ENCODE measurements at places on chromosomes 7 and 10.
A peak's percentile ranks its signal among the peaks of the same experiment; 100 is the strongest.

DNA sequence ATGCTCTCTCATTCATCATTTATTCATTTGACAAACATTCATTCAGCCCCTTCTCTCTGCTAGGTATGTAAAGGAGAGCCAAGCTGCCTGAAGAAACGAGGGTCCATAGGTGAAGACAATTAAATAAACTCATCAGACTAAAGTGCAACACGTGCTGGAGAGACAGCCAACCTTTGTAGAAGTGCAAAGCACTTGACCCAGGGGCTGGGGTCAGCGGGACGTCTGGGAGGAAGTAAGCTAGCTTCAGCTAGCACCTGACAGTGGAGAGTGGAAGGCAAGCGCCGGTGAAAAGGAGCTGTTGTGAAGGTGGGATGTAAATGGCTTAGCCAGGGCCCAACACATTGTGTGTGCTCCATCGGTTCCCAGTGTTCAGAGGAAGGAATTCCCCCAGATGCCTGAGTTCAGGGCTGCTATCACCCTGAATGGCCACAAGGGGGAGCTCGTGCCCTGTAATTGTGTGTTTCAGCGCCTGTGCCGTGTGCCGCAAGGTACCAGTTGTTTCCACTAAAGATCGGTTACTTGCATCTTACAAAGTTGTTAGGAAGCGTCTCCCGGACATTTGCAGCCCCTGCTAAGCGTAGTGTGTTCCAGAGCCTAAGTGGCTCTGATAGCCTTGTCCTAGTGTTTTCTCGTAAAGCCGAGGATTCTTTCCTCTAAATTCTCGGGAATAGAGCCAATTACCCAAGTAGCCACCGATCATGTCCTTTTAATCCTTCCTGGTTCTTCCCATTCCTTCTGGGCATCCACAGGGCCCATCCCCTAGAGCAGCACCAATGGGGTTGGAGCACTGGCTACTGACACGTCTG, 30.6 kb downstream of the TLX1 start:
- DNase-seq, result peak; percentile 47

- no peak for DNase-seq
Observed at GRCh38 chr7:10802526-10802925, 171.1 kb upstream of the PHF14 start.

DNA sequence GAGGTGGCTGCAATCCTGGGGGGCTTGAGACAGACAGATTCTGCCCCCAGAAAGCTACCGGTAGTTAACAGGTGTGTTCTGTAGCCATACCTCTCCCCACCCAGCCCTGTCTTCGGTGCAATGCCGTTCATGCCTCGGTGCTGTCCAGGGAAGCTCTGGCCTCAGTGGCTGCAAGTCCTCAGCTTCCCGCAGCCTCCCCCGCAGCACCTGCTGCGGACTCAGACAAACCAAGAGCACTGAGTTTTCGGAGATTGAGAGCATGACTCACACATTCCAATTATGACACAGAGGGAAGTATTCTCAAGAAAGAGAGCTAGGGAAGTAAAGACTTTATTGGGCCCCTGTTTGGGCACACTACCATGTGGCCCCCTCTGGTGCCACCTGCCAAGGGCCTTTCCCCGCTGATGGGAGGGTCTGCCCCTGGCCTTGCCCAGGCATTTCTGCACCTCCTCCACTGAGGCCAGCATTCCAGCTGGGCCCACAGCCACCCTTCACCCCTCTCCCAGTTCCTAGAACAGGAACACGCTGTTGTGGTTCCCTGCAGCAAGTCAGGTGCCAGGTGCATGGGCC, 30.2 kb upstream of the EZH2 start:
- DNase-seq, result no peak

- no peak for DNase-seq
Observed at GRCh38 chr7:78437118-78437517, 638.5 kb downstream of the PHTF2 start.

DNA sequence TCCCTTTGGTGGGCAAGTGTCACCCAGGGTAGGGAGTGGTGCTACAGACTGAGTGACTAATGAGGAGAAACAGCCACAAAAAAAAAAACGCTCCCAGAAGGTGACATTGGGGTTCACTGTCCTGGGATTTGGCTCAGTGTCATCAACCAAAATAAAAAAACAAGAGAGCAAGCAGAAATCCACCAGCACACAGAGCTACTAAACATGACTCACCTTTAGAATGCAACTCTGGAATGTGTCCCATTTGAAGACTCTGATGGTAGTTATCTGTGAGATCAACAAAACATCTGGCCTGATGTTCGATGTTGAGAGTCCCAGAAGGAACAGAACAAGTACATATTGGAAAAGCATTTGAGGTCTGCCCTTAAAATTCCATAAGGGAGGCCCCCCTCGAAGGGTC, 200.3 kb upstream of the LYZL2 start:
- no peak for DNase-seq

- DNase-seq, result no peak
Observed at GRCh38 chr7:87785368-87785995, 90.7 kb downstream of the SLC25A40 start.

- no peak for DNase-seq
Observed at GRCh38 chr10:68403701-68404100, 3.4 kb downstream of the RUFY2 start.

DNA sequence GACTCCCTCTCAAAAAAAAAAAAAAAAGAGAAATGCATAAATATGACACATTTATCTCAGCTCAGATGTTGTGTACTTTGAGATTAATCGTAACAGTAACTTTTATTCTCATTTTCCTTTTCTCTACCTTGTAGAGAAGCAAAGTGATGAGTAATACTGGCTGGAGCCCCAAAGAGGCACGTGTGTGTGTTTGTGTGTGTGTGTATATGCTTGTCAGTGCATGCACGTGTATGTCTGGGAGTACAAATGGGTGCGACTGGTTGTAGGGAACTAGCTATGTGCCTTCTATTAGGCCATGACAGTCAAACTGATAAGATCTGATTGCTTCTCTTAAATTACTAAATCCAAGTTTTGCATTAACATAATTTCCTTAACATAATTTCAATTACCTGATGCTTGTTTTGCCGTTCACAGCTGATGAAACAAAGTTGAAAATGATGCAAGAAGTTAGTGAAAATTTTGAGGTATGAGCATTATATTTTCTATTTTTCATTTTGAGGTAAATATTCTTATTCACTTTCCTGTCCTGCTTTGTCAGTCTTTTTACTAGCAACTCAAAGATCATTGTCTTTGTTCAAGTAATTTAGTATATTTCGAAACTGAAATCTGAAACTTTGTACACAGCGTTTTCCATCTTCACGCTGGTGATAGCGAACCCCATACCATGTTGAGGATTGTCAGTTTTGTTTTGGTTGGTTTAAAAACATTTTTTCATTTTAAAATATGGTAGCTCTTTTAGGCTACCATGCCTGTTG, 3.4 kb downstream of the TRRAP start:
- DNase-seq, result no peak

GRCh38 chr10:131907679-131908078, 6.9 kb downstream of the PPP2R2D start:
- DNase-seq, result no peak

GRCh38 chr7:12281038-12281437, 69.9 kb downstream of the TMEM106B start:
- no peak for DNase-seq

DNA sequence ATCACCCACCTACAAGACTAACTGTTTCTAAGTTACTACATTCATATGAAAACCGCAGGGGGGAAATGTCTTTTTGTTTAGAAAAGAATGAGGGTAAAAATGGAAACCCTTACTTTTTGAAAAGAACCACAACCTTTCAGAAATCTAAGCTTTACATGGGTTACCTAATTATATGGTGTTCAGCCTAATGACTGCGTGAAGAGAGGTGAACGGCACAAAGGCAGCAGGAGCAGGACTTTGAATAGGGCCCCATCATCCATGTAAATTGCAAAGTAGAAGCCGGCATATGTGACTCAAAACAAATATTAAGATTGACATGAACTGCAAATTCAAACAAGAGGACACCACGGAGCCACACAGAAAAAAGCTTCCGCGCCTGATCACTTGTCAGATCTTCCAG, 25.1 kb downstream of the NEBL start:
- DNase-seq, result no peak

DNA sequence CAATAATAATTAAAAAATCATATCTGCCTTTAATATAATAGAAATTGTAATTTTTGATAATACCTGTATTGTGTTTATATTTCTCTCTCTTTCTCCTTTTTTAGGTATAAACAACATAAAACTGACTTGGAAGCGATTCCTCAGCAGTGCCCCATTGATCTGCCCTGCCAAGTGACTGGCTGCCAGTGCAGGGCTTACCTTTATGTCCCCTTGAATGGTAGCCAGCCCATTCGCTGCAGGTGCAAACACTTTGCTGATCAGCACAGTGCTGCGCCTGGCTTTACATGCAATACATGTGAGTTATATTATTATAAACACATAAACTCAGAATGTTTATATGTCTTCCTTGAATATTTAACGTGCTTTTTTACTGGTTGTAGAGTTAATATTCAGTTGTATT, 9.2 kb downstream of the FAM221A start:
- no peak for DNase-seq

DNA sequence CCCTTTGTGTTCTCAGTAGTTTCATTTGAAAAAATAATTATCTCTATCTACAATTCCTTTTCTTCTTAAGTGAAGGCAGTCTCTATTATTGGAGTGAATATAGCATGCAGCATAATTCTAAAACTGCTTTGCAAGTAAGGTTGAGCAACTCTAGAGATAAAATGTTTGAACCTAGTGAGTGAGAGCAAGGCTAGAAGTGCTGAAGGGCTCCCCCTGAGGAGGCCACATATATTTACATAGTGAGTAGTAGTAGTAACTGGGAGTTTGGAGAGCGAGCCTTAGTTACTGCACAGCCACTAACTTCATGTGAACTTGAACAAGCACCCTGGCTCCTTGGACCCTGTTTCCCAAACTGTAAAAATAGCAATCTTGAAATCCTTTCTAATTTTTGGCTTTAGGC, 141.5 kb upstream of the DKK1 start:
- no peak for DNase-seq

- no peak for DNase-seq
Observed at GRCh38 chr10:100881556-100882213, 31.1 kb upstream of the SLF2 start.

DNA sequence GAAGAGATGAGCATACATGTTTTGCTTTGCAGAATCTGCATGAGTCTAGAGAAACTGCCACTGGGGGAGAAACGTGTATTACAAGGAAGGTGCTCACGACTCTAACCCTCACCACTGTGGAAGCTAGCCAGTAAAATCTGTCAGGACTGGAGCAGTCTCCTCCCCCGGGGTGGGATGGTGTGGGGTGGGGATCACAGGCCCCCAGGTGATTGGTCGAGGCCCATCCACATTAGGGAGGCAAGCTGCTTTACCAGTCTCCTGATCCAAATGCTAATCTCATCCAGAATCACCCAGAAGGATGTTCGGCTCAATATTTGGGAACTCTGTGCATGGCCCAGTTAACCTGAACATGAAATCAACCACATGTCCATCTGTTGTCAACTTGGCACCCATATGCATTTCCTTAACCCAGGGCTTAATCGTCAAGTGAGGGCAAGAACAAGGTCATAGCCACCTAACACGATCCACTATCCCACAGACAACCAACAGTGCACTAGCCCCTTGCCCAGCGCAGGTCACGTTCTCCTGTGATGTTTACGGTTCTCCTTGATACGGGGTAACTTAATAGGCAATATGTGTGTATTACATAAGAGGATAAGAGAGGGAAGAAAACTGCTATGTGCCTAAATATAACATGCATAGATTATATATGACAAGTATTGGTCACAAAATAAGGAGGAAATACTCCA, 40.8 kb downstream of the DNAJB6 start:
- DNase-seq, result no peak

DNA sequence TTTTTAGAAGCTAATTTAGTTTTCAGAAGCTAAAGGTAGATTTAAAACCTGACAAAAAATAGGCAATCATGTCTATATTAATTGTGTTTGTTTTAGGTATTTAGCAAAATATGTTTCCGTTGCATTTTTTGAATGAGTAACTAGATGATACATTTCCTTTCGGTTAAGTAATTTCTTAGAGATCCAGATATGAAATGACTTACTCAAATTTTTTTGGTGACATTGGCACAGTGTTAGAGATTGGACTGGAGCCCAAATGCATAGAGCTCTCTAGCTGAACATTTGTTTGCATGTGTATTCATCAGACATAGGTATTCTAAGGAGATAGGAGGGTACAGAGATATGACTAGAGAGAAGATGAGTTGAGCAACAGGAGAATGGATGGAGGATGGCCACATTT, 1.9 kb downstream of the BUB3 start:
- no peak for DNase-seq

Data from stimulated activated CD4-positive, alpha-beta T cell treated with anti-CD3 and anti-CD28 coated beads, Interleukin-15, amount 100 ng/mL, for 1 hour (primary cell).